ENCODE measurements at places on chromosomes 6 and 20.
A peak's percentile ranks its signal among the peaks of the same experiment; 100 is the strongest.

DNA sequence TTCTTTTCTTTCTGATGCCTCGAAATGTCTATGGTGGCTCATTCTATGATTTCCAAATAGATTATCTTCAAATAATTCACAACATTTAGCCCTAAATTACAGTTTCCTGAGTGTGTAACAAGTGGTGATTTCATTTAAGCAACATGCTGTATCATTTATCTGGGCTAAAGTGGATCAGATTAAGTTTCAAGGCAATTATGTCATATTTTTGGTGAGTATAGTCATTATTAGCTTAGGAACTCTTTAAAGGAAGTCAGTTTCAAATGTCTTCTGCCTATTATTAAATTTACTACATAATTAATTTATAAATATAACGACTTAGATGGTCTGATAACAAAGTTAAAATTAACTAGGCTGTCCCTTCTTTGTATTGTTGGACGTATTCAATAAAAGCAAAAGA lies 847.9 kb upstream of the FLRT3 start:
- DNase-seq = no peak

- DNase-seq = no peak
Measured at GRCh38 chr20:48892891-48893290, 28.6 kb upstream of the ARFGEF2 start.

DNA sequence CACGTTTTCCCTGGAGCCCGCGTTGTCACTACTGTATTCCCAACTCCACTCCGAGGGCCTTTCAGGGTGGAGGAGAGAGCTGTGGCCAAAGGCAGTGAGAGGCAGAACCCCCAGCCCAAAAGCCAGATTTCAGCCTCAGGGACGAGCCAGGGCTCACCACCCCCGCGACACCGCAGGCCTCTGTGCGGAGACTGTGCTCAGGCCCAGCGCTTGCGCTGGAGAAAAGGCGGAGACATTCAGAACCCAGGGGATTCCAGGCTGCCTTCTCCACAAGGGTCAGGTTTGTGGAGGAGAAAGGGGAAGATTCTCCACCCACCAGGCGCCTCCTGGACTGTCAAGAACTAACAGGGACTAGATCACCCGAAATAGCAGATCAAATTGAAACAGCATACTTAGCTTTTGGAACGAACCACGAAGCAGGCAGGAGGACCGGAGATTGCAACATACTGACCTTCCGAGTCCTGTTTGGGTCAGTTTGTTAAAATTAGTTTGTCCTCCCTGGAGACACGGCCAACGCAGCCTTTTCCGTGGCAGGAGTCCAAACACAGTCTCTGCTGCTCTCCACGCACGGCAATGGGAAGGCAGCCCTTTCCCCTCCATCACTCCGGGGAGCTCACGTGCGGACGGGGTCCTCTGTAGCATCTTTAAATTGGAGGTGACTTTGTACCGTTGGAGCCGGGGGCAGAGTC lies 14.4 kb downstream of the DLL1 start:
- no peak for DNase-seq

DNA sequence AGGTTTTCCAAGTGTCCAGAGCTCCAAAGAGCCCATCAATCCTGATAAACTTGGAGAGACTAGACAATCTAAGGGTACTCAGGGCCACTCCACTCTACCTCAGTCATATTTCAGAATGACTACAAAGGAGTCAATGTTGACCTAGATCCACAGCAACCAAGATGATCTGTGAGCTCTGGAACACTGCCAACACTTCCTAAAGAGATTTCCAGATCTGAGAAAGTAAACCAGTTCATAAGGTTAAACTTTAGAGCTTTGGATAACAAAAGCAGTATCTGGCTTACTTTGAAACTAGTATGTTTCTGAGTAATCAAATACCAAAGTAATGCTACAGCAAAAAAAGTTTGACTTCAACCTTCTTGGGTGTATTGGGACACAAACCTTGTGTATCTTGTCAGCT lies 122.7 kb downstream of the BTBD9 start:
- peak; percentile 65 for DNase-seq

DNA sequence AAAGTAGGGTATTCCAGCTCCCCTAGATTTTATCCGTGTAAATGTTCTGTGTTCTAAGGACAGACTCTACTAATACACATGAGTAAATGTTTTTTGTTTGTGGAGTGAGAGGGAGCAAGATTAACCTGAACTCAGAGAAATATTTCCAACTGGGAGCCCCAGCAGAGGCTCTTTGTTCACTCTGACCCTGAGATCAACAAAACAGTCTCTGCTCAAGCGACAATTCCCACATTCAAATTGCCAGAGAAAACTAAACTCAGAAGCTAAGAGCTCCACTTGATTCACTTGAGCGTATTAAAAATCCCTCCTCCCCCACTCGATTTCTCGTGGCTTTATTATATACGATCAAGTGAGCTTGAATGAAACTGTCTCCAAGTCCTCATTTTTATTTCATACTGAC lies 413.9 kb upstream of the JARID2 start:
- DNase-seq = no peak

DNA sequence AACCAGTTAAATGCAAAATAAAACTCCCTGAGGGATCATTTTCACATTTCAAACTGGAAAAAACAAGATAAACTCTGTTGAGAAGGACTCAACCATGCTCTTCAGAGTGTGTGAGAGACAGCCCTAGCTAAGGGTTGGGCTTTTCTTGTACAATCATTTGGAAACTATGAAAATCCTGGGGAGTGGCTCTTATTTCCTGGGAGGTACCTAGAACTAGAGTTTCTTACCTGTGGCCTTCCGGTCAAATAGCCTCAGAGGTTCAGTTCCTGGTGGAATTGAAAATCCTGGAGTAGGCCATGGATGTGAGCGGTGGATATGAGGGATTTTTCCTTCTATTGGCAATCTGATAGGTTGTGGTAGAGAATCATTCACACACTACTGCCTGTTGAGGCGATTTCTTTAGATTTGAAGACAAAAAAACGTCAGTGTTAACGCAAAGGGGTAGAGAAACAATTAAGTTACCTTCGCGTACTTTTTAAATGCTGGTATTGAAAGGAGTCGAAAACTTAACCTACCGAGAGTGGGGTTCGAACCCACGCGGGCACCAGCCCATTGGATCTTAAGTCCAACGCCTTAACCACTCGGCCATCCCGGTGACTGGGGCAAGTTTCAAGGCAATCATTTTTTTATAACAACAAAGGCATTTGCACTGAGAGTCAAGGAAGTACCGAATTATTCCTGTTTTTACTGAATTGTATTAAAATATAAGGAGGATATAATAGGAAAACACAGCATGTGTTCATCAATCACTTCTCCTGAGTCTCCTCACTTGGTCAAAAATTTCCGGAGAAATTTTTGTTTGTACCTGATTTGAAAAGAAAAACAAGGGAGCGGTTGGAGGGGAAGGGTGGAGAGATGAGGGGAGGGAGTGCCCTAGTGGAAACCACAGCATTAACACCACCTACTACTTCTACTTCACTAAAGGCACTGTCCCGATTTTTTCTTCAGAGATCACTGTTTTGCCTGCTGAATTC lies 191.3 kb downstream of the OR2B2 start:
- peak; percentile 24 for DNase-seq

DNA sequence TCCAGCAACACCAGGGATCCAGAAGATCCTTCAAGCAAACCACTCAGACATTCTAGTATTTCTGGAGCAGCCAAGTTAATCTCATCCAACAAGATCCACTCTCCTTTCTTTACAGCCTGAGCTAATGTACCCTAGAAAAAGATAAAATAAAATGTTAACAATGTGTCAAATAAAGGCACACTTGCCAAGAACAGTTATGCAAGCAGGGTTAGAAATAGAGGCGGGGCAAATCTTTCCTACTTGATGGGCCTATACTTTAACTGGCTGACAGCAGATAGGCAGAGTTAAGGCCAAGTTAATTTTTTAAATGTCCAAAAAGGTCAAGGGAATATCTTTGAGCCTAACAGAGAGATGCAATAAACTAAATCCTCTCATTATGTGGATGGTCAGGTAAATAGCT lies 60.8 kb downstream of the MDN1 start:
- DNase-seq = no peak

Measured in fibroblast of skin of right biceps (primary cell).